GM12878 (cell line): ENCODE measurements at places on chromosomes 11 and 22. TPM values are rescaled to one million over a fixed set of nuclear protein-coding genes. Genes with fewer than 3 reads are reported as not detected.

LRRC4C gene
- total RNA-seq: not detected in 2 replicates

GLYATL1 gene
- total RNA-seq: not detected in 2 replicates

PNPLA5 gene
- total RNA-seq: not detected in 2 replicates

PYGM gene
- 0.28 and 0.35 TPM in 2 replicates for total RNA-seq

IL18 gene
- total RNA-seq: 0.21 and 0.24 TPM in 2 replicates

NAV2 gene
- 6.1 and 6.5 TPM in 2 replicates for total RNA-seq

KCNK4 gene
- not detected in 2 replicates for total RNA-seq

BLID gene
- total RNA-seq: not detected in 2 replicates

- no peak for DNase-seq
These were observed 70.2 kb downstream of the DBX1 start for GRCh38 chr11:20089796-20090653.

DNA sequence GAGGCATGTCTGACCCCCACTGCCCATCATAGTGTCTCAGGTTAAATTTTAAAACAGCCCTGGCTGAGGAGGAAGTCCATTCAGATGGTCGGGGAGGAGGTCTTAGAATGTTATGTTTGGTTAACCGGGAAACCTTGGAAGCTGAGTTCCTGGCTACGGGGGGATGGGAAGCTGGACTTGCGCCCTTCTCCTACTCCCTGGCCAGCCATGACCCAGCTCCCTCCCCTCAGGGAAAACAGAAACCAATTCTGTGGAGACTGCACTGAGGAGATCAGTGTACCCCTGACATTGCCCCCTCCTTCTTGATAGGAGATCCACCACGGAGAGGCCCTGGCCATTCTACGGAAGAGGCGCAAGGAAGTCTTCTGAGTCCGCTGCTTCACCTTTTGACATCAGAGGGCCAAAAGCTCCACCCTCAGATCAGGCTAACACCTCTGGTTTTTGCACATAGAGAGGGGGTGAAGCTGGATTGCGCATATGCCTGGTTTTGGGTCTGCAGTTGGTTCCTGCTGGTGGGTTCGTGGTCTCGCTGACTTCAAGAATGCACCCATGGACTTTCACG is 2.7 kb upstream of the KRTAP5-9 start:
- DNase-seq: no peak

GRCh38 chr11:60589611-60590010 is 74.4 kb downstream of the MS4A13 start:
- DNase-seq: no peak

DNA sequence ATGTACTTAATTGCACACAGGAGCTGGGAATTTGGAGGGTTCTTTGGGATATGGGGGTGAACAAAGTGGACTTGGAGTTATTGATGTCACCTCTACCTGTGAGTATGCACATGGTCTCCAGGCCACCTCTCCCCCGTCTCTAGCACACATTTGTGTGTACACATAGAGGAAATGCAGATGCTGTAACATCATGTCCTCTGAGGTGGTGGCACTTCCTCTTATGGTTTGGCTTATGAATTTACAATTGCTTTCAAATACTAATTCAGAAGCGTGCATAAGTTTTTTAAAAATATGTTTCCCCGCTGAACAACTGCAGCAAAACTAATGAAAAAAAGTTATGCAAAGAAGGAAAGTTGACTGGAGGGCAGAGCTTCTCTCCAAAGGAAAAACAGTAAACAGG is 152.0 kb upstream of the TENM4 start:
- DNase-seq: no peak

DNA sequence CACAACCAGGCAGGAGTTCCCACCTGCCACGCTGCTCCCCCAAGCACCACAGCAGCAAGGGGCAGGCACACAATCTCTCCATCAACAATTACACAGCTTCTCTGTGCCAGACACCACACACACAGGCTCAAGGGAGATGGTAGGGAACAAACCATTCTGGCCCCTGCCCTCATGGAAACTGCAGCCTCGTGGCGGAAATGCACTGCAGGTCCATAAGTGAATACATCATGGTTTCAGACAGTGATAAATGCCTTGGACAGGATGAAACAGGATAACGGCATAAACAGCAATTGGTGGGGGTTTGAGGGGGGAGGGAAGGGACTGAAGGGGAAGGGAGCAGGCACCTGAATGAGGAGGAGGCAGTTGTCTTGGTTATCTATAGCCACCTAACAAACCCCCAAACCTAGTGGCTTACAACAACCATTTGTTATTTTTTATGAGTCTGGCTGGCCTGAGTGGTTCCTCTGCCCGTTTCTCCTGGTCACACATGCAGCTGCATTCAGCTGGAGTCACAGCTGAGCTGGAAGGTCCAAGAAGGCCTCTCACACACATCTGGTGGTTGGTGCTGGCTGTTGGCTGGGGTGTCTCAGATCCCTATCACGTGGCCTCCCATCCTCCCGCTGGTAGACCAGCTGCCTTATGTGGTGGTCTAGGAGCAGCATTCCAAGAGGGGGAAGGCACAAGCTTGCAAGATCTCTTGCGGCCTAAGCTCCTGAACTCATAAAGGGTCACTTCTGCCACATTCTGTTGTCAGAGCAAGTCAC is 15.0 kb upstream of the YWHAH start:
- no peak for DNase-seq

- no peak for DNase-seq
These were observed 235.9 kb upstream of the NARS2 start for GRCh38 chr11:78810559-78811009.

- DNase-seq: no peak
These were observed 3.9 kb downstream of the GSTT4 start for GRCh38 chr22:24001314-24001713.

GRCh38 chr11:114060392-114061047 is 1.0 kb downstream of the ZBTB16 start:
- DNase-seq: no peak

- DNase-seq: no peak
These were observed 492 bp downstream of the JHY start for GRCh38 chr11:122882857-122883645.

GRCh38 chr11:20261526-20261925 is 101.3 kb upstream of the DBX1 start:
- no peak for DNase-seq

- DNase-seq: no peak
These were observed 23.6 kb downstream of the MS4A6A start for GRCh38 chr11:60159284-60159683.

- DNase-seq: no peak
These were observed 21.7 kb downstream of the SLC43A1 start for GRCh38 chr11:57493507-57494503.

DNA sequence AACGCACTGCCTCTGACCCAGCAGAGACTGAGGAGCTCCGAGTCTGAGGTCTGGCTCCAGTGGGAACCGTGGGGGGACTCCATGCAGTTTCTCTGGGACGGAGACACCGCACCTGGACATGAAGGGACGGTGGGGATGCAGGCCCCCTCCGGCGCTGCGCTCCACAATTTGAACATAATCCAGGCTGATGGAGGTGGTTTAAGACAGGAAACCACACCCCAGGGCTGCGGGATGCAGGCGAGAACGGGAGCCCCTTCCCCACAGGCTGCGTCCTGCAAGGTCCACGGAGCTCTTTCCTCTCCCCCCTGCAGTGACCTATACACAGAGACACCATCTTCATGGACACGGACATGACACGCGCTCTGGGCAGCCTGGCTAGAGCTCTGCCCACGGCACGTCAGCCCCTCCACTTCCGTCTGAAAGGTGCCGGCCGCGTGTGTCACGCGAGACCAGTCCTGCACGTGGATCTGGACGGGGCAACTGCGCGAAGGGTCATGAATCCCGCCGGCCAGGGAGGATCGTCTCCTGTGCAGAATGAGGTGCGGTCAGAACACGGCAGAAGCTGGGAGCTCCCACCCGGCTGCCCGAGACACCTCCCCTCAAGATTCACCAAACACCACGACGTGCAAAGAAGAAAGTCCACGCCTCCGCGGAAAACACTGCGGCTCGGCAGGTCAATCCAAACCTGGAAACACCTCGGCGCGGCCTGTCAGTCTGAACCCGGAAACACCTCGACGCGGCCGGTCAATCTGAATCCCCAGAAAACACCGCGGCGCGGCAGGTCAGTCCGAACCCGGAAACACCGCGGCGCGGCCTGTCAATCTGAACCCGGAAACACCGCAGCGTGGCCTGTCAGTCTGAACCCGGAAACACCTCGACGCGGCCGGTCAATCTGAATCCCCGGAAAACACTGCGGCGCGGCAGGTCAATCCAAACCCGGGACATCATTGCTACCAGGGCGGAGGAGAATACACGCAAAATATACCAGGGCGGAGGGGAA is 212.4 kb downstream of the BRD1 start:
- no peak for DNase-seq

DNA sequence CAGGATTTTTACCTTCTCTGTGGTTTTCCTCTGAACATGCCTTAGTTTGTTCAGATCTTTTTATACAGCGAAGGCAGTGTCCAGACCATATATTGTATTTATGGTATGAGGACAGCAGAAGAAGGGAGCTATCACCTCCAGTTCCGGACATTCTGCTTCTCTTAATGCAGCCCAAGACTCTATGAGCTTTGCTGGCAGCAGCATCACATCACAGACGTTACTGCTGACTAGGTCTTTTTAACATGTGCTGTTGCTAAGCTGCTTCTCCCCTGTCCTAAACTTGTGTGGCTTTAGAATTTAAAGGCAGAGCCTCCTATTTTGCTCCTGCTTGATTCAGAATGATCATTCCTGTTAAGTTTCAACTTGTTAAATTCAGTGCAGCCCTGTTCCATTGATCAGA is 13.4 kb downstream of the MICAL2 start:
- no peak for DNase-seq

GRCh38 chr22:37283393-37283937 is 1.2 kb downstream of the CYTH4 start:
- DNase-seq: no peak

DNA sequence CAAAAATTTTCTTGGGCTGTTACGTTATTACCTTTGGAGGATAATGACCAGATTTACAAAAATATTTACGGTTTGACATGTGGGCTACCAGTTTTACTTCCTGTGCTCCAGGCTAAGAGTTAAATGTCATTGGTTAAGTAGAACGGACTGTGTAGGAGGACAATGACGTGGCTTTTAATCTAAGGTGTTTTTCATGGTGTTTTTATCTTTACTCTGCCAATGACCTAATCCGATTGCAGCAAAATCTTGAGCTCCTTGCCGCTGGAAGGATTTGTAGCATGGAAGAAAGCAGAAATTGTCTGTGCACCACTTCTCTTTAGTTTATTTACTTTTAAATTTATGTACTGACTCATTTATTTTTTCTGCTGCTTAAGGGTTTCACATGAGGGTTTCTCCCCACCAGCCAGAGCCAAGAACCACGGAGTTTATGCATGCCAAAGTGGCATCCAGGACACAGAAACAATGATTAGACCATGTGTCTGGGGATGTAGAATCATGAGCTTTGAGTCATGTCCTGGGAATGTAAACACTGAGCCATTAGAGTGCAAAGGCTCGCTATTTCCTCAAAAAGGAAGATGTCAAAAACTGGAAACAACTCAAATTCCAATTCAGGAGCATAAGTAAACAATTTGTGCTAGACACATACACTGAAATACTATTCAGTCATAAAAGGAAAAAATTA is 1.9 kb upstream of the CARD16 start:
- no peak for DNase-seq

DNA sequence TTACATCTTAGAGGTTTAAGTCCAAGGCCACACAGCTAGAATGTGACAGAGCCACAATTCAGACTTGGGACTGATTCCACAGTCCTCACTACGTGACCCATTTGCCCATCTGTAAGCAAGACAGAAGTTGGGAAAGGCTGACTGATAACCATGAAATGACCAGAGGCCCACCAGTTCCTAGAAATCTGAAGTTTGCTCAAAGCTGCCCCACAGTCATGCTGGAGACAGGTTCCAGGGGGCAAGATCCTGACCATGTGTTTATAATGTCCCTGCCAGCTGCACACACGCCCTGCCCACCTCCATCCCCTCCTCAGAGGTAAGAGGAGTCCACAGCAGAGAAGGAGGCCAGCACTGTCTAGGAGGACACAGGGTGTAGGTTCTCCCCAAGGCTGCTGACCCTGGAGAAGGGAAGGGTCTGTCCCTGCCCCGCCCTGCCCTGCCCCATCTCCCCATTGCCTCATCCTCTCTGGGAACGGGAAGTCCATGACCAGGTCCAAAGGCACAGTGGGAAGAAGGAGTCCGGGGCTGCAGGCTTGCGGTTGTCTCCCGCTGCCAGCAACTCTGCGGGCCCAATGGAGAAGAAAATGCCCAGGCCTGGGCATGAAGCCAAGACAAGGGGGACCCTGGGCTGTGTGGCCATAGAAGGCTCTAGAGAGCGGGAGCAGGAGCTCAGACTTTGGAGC is 11.9 kb upstream of the OAF start:
- no peak for DNase-seq

- DNase-seq: no peak
These were observed 25.7 kb upstream of the SCGB1A1 start for GRCh38 chr11:62393061-62393611.

DNA sequence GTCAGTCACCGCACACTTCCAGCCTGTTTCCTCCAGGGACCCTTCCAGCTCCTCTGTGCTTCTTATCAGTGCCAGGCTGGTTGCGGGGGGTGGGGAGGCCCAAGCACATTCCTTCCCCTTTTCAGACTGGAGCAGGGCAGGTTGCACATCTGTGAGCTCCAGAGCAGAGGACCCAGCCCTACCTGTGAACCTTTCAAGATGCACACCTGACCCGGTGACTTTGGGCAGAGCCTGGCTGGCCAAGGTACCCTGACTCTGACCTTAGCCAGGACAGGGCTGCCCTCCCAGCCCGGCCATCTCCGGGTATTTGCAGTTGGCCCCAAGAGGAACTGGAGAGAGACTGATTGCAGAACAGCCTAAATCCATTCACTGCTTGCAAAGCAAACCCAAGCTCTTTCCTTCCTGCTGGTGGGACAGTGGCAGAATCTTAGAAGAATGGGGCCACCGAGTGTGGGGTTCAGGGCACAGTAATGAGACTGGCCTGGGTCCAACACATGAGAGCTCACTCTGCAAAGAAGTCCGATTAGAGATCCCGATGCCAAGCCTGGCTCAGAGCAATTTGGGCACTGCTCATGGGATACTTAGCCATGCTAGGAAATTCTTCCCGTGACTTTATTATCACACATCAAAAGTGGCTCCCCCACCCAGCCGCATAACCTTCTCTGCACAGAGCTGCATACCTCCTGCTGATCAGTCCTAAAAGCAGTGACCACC is 64.7 kb upstream of the CCND1 start:
- no peak for DNase-seq

- DNase-seq: no peak
These were observed 10.8 kb downstream of the RPS6KA4 start for GRCh38 chr11:64369440-64370421.

- no peak for DNase-seq
These were observed 12.9 kb downstream of the IL17RA start for GRCh38 chr22:17097701-17098100.

DNA sequence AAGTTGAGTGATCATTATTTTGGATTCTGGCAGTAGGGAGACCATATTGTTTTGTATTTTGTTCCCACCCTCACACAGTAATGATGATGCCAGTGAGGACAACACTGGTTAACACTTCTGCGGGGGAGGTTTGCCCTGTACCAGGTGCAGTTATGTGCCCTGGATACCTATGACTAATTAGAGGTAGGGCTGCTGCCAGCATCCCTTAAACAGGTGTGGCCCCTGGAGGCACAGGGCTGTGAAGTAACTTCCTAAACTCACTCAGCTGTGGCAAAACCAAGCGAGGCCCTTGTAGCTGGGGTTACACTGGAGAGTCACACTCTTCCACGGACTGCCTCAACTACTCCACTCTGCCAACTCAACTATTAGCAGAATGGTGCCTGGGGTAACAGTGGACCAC is 64.5 kb downstream of the MCM5 start:
- DNase-seq: no peak

GRCh38 chr11:128164080-128164741 is 423.1 kb downstream of the ETS1 start:
- DNase-seq: no peak

- no peak for DNase-seq
These were observed 47.1 kb upstream of the ARHGAP32 start for GRCh38 chr11:129239207-129239606.
